ENCODE measurements at places on chromosomes 6 and 20. TPM values are rescaled to one million over a fixed set of nuclear protein-coding genes. Genes with fewer than 3 reads are reported as not detected.

DNA sequence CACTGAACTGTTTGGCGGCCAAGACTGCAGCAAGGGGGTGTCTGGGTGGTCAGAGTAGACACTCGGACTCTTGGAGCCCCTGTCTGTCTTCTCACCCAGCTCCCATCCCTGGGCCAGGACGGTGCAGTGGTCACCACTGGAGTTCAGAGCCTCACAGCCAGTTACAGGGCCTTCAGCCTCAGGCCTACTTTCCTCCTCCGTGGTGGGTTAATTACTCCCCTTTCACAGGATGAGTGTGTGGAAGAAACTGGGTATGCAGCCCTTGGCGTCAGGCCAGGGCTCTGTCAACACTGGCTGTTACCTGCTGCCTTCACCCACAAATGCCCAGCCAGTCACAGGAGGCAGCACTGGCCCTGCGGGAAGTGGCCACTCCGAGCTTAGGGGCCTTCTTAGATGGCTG, 1.8 kb upstream of the YTHDF1 start:
- no peak for DNase-seq

DNA sequence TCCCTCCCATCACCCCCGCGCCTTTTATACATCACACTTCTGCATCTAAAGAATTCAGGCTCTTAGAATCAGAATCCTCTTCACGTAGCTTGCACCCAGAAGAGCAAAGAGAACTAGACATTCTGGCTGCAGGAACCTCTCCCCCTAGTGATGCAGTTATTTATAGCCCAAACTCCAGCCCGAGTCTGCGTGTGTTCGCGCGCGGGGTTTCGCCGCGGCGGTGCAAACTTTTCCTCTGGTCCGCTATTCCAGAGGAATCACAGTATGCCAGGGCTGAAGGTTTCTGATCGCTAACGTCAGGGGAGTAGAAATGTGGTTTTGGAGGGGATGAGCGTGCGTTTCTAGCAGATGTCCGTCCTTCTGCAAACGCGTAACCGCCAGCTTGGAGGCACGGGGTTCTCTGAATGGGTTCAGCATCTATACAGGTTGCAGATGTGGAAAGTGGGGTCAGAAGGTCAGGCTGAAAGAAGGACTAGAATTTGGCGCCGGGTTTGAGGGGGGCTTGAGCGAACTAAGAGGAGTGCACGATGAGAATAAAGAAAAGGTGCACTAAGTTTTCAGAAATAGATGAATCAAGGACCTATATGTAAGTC, 1.8 kb downstream of the EPHA7 start:
- DNase-seq = no peak

DNA sequence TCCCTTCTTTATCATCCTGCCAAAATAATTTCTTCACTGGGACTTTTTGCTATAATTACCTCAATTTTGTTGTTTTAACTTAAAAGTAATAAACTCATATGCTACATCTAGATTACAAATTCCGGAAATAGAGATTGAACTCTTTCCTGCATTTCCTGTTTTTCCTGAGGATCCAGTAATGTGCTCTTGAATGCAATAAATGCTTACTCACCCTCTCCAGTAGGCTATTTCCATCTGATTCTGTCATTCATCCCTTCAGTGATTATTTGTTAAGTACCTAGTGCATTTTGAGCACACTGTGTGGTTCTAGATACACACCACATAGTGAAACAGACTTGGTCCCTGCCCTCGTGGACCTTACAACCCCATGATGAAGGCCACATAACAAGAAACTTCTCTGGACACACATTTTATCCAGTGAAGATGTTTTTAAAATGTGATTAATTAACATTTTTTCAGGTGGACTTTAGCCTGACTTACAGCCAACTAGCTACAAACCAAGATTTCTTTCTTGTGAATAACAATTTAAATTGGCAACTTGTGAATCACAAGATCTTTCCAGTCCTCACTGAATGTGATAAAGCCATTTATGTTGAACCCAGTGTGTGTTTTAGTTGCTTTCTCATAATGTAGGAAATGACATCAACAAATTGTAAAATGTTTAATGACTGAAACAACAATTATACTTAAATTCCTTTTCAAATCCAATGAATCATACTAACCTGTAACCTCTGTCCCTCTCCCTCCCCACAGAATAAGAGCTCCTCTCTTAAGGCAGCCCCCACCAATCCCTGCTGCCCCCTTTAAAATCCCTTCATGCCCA, 272.3 kb downstream of the KHDC1L start:
- DNase-seq = no peak

DNA sequence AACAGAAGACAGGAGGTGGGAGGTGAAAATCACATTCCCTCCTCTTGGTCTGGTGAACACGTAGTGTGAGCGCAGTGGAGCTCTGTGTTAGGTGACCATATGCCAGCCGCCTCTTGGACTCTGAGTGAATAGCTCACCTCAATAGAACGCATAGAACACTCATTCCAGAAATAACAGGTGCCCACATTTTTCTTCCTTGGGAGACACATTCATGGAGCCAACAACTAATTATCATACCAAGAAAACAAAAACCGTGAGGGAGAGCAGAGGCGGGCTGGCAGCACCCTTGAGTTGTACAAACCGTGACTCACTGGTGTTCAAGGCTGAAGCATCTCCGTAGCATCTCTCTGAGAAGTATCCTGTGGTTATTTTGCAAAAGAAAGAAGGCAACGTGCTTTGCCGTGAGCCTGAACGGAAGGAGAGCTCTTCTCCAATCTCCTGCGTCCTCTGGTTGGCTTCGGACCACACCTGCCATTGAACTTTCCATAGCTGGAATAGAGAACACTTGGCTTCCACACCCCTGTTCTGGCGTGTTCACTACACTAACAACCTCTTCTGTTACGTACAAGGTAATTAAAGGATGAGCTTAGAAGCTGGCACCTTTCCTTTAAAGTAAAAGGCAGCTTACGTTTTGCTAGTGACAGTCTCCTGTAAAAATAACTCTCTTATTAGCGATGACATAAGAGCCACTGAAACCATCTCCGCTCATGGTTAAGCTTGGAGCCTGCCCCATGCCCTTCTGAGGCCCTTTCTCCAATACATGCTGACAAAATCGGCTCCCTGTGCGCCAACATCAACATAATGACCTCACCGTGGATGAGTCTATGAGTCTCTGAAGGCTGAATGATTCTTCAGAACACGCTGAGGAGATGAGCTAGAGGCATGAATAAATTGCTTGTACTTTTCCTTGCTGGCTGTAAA, 30.2 kb upstream of the SGK1 start:
- no peak for DNase-seq

DNA sequence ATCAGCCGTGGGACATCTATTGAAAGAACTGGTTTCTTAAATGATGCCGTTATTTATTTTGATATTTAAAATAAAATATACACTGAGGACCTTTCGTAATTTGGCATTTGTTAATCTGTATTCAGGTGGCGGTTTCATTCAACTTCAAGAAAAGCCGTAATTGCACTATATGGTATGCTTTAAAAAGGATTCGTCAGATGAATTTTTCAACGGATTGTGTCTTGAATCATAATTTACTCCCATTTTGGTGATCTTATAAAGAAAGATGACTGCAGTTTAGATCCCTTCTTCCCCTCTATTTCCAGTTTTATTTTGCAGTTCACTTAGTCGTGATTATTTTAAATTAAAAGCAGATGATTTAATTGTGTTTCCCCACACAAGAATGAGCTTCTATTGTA, 761 bp downstream of the KLHL32 start:
- DNase-seq = no peak

PSORS1C2 gene
- not detected for total RNA-seq

SLC4A11 gene
- not detected for total RNA-seq
